Ovary (tissue), 10 donors: ENCODE measurements at places on chromosomes 11 and 22. TPM values are rescaled to one million over a fixed set of nuclear protein-coding genes. Genes with fewer than 3 reads are reported as not detected.

The C1QTNF4 gene
- total RNA-seq = 29.6 TPM

The CASP5 gene
- not detected for total RNA-seq

- DNase-seq = no peak
These were observed 53.6 kb upstream of the GRIK4 start for GRCh38 chr11:120457996-120458395.

- no peak for DNase-seq
These were observed 129.0 kb upstream of the LDLRAD3 start for GRCh38 chr11:35814720-35815305.

GRCh38 chr22:22865311-22866072 is 22.1 kb upstream of the IGLL5 start:
- DNase-seq = no peak

The BUD13 gene
- 20.3 TPM for total RNA-seq

- no peak for DNase-seq
These were observed 5.2 kb upstream of the LGR4 start for GRCh38 chr11:27477831-27478230.

DNA sequence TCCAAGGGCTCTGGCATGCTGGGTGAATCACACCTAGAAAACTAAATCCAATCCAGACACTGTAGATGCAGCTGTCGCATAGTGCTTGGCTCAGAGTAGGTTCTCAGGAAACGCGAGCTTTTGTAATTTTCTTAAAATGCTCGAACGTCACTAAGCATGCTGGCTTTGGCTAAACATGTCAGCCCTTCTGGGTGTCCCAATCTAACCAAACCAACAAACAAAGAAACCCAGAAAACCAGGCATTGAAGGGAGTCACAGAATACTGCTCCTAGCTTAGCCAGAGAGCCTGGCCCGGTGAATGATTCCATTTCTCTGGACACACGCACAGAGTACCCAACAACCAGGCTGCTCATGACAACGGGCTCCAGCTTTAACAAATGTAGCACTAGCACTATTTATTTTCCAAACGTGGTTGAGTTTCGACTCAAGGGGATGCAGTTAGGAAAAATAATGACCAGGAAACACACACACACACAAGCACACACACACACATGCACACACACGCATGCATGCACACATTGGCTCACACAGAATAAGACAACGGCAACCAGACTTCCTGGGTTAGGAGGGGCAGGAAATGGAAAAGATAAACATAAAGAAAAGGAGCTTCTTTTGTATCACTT is 492.6 kb downstream of the MIAT start:
- DNase-seq = no peak

GRCh38 chr11:70623906-70624597 is 225.7 kb downstream of the CTTN start:
- DNase-seq = no peak

DNA sequence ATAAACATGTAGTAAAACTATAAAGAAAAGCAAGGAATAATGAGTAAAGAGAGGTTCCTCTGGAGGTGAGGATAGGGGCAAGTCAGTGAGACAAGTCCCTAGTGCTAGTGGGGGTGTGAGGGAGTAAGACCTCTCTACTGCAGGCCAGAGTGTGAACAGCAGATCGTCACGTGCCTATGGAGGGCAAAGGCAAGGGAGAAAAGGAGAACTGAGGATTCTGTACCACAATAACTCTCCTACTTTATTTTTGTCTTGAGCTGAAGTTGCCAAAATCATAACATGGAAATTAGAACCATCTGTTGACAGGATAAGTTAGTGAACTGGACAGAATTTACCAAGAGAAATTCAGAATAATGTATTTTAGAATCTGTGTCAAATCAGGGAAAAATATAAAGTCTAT is 77.6 kb downstream of the ENTHD1 start:
- no peak for DNase-seq

DNA sequence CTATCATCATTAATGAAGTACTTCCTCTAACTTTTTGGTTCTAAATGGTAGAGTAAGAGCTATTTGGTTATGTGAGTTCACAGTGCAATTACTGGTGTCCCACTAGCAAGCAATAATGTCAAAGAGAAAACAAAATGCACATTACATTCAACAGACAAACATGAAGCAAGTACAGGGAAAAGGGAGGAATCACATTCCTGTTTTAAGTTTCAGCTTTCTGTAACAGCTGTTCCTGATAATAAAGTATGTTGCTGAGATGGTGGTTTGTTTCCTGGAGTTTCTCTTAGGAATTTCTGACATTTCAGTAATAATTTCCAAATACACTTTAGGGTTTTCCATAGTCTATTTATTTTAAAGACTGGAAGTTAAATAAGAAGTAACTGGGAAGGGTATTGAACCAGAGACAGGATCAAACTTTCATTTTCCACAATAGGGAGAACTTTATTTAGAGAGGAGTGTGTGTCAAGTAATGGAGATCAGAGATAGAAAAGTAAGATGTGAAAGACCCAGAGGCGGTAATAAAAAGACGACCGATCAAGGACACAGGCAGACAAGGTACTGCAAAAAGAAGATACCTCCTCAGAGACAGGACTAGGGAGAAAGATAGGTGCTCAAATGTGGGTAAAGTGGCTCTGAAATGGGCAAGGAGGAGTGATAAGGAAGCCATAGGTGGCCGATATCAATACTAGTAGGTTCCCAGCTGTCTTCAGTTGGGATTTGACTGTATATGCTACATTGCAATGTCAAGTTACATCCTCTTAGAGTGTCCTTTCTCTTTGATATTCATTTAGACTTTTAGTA is 20.8 kb upstream of the CLNS1A start:
- DNase-seq = no peak

- DNase-seq = peak; percentile 3
These were observed 278.2 kb downstream of the BRD1 start for GRCh38 chr22:49549256-49550140.

The CD3E gene
- total RNA-seq = not detected

DNA sequence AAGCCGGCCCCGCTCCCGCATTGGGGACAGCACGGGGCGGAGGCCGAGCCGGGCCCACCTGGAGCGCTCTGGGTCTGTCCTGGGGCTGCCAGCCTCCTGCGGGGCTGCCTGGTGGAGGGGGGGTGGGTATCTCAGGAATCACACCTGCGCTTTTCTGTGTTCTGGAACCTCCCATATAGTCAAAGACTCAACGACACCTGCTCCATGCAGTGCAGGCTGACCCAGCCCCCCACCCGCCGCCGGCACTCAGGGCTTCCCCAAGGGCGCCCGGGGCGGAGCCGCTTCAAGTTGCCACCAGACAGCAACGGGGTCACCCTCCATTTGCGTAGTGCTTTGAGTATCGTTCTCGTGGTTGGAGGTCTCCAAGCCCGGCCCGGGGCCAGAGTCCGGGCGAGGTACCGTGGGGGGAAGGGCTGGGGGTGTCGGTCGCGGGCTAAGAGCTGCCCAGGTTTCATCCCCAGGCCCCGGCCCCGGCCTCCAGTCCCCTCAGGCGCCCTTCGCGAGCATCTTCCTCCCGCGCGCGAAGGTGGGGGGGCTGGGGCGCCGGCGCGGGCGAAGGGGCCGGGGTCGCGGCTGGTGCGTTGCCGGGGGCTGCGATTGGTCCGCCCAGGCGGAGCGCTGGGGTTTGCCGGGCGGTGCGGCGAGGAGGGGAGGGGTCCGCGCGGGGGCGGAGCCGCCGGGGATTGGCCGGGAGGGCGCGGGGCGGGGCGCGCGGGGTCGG is 6.6 kb downstream of the TSPAN4 start:
- DNase-seq = no peak

- no peak for DNase-seq
These were observed 12.6 kb downstream of the HIKESHI start for GRCh38 chr11:86314636-86315035.

GRCh38 chr22:34645375-34645774 is 420.6 kb upstream of the ISX start:
- DNase-seq = no peak
